ENCODE measurements at places on chromosomes 5 and 9.

GRCh38 chr9:126001581-126002225 lies 254.5 kb downstream of the PBX3 start:
- DNase-seq, result no peak

- DNase-seq, result no peak
These were observed 67.8 kb downstream of the PSD2 start for GRCh38 chr5:139863361-139863760.

DNA sequence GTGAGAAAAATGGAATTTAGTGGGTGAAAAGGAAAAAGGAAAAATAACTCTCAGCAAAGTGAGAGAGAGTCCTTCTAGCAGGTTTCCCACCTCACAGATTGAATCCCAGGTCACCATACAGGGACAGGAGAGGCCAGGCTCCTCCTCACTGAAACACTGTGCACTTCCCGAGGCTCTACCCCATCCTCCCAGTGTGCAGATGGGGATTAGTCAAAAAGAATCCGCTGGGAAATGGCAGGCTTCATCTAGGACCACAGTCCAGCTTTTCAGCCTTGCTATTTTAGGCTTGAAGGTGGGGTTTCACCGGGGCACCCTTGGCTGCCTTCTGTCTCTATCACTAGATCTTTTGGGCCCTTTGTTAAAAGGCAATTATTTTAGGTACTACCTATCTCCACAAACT lies 47.8 kb downstream of the YIPF5 start:
- no peak for DNase-seq

DNA sequence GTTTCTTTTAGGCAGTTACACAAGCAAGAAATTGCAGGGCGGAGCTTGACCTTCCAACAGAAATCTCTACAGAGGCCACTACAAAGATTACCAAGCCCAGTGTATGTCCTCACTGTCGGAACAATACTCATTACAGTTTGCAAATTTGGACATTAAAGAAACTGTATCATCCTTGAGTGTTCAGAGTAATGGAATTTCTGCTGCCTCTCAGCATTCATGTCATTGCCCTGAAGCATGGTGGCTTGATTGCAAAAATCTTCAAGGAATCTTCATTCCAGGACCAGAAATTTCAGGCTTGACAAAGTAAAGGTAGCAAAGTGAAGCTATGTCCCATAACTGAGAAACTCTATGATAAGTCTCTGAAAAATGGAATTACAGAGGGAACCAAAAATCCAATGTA lies 134.6 kb upstream of the MAP3K1 start:
- no peak for DNase-seq

- no peak for DNase-seq
These were observed 22.3 kb downstream of the COL5A1 start for GRCh38 chr9:134663753-134664415.

DNA sequence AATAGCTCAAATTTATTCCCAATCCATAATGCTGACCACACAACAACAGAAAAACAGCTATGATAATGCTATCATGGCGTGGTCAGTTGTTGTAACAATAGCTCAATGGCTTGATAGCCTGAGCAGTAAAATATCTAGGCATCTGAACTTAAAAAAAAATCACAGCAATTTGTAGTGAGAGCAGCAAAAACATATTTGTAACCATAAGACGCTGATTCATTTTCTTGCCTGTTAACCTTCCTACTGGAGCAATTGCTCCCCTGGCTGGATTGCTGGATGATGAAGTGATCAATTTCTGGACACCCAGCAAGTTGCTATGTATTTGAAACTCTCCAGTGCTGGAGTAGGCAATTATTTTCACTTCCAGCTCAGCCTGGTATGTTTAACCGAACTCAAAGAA lies 115.1 kb downstream of the PCSK1 start:
- DNase-seq, result no peak

- DNase-seq, result peak; percentile 32
These were observed 17.7 kb upstream of the FAM174A start for GRCh38 chr5:100517301-100517974.

DNA sequence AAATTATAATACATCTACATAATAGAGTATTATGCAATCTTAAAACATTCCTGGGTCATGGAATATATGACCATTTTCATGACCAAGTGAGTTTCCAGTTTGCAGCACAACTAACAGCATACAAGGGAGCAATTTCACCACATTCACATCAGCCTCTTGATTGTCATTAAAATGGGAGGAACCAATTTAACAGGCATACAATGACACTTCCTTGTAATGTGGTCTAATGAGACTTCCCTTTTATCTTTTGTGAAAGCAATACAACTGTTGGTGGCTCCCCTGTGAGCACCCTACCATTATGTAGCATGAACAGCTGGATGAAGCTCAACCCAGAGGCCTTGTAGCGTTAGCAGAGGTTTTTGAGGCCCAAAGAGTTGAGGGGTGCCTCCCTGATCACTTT lies 13.6 kb upstream of the TMOD1 start:
- DNase-seq, result no peak

- no peak for DNase-seq
These were observed 79.0 kb upstream of the RNF38 start for GRCh38 chr9:36479101-36479500.

DNA sequence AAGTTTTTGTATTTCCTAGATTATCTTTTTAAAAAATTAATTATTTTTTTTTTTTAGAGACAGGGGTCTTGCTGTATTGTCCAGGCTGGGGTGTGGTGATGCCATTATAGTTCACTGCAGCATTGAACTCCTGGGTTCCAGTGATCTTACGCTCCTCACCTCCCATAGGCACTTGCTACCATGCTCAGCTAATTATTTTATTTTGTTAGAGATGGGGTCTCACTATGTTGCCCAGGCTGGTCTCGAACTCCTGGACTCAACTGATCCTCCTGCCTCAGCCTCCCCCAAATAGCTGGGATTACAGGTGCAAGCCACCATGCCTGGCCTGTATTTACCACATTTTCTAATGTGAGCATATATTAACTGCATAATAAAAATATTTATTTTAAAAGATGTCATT lies 274.5 kb downstream of the RFX3 start:
- DNase-seq, result no peak

DNA sequence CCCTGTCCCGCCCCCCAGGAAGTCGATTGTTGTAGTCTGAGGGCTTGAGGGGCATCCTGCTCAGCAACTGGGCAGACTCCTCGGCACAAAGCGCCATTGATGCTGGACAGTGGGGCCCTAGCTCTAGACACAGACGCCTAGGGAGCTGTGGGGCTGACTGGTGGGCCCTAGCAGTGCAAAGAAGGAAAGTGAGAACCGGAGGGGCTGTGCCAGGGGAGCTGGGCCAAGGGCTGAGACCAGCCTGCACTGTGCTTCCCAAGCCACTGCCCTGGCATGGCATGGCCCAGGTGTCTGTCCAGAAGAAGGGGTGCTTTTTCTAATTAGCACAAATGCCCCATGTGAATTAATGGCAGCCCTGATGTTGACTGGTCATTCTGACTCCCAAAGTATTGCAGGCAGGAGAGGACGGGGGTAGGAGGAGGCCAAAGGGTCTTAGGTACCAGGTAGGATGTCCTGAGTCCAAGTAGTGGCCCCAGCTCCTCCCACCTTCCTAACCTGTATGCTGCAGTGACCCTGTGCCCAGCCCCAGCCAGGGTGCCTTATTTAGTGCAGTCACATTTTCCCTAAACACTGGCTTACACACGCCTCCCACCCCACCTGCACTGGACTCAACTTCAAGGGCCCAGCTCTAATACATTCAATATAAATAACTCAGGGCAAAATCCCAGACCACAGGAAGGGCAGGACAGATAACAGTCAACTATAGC lies 15.9 kb downstream of the TCF7 start:
- DNase-seq, result no peak

DNA sequence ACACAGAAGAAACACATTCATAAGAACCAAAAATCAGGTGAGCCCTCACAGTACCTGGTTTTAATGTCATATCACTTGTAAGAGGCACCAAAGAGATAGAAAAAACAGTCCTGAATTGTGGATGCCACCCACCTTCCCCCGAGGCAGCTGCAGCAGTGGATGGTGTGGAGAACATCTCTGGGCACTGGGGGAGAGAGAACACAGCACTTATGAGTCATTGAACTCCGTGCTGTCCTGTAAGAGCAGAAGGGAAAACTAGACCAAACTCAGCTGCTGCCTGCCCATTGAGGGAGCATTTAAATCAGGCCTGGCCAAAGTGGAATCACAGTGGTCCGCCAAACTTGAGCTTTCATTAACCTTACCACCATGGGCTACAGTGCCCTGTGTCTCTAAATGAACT lies 296.2 kb downstream of the SPATA31D1 start:
- DNase-seq, result no peak

GRCh38 chr9:129328355-129329042 lies 150.4 kb upstream of the IER5L start:
- DNase-seq, result no peak

DNA sequence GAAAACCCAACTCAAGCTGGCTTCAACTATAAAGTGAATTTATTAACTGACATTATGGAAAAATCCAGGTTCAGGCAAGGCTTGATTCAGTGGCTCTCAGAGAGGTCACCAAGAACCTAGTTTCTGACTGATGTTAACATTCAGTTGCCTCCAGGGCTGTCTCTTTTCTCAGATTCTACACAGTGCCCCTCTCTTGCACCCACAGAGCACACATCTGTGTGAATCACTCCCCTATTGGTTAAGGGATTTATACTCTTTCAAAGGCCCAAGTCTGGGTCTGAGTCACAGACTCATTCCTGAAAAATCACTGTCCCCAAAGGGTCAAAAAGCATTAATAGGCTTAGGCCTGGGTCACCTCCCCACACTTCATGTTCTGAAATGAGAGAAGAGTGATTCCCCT lies 6.2 kb upstream of the HAVCR2 start:
- no peak for DNase-seq

- no peak for DNase-seq
These were observed 21.7 kb downstream of the SLF1 start for GRCh38 chr5:94640176-94640575.

GRCh38 chr5:160462167-160462566 lies 40.5 kb downstream of the PTTG1 start:
- DNase-seq, result no peak

GRCh38 chr9:133950629-133951111 lies 41.5 kb downstream of the VAV2 start:
- peak; percentile 43 for DNase-seq

Measured in BE2C (cell line).